ENCODE measurements at places on chromosomes 16 and 17.

GRCh38 chr16:8880839-8881510 lies 1.2 kb upstream of the LITAFD start:
- no peak for DNase-seq

- no peak for DNase-seq
Measured at GRCh38 chr16:351804-352520, 561 bp downstream of the AXIN1 start.

DNA sequence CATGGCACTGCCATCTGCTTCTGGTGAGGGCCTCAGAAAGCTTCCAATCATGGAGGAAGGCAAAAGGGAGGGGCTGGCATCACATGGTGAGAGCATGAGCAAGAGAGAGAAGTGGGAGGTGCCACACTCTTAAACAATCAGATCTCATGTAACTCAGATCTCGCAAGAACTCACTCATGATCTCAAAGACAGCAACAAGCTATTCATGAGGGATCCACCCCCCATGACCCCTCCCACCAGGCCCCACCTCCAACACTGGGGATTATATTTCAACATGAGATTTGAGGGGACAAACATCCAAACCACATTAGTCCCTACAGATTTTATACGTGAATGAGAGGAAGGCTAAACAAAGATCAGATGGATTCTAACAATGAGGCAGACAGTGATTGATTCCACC lies 8.9 kb upstream of the TMEM132E start:
- no peak for DNase-seq

- no peak for DNase-seq
Measured at GRCh38 chr16:5025171-5025632, 8.5 kb downstream of the NAGPA start.

- DNase-seq = no peak
Measured at GRCh38 chr17:7114875-7115614, 423 bp upstream of the ASGR2 start.

- no peak for DNase-seq
Measured at GRCh38 chr17:10041287-10041612, 136.2 kb upstream of the RCVRN start.

- DNase-seq = no peak
Measured at GRCh38 chr17:78147315-78147998, 1.3 kb downstream of the C17orf99 start.

DNA sequence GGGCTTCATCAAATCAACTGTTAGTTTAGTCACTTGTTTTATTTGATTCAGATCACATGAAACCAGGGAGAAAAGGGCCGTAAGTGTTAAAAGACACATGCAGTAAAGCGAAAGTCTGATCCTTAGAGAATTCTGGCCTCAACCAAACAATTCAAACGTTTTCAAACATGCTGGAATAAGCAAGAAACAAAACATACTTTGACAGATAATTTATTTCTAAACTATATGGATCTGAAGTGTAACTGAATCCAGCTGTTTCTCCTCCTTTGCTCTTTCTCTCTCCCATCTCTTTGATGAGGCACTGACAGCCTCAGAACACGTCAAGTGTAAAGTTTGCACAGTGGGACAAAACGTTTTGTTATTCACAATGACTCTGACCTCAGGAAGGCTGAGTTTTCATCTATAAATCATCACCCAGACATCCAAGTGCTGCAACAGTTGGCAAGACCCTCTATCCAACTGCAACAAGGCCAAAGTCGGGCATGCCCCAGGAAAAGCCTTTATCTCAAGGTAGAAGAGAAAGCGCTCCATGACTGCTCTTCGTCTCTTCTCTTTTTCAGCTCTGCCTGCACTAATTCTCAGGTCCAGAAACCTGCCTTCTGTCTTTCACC lies 267.1 kb upstream of the MYOCD start:
- DNase-seq = no peak

DNA sequence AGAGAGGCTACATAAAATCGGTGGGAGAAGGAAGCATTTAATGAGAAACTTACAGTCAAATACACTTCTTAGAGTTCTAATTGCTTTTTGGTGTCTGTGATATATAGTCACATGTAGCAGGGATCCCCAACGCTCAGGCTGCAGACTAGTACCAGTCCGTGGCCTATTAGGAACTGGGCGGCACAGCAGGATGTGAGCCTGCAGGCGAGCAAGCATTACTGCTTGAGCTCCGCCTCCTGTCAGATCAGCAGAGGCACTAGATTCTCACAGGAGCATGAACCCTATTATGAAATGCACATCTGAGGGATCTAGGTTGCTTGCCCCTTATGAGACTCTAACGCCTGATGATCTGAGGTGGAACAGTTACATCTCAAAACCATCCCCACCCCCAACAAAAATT lies 158.5 kb downstream of the TANC2 start:
- no peak for DNase-seq

GRCh38 chr16:85576944-85577343 lies 36.2 kb upstream of the GSE1 start:
- no peak for DNase-seq

- DNase-seq = peak; percentile 26
Measured at GRCh38 chr17:40219594-40220338, 662 bp downstream of the WIPF2 start.

DNA sequence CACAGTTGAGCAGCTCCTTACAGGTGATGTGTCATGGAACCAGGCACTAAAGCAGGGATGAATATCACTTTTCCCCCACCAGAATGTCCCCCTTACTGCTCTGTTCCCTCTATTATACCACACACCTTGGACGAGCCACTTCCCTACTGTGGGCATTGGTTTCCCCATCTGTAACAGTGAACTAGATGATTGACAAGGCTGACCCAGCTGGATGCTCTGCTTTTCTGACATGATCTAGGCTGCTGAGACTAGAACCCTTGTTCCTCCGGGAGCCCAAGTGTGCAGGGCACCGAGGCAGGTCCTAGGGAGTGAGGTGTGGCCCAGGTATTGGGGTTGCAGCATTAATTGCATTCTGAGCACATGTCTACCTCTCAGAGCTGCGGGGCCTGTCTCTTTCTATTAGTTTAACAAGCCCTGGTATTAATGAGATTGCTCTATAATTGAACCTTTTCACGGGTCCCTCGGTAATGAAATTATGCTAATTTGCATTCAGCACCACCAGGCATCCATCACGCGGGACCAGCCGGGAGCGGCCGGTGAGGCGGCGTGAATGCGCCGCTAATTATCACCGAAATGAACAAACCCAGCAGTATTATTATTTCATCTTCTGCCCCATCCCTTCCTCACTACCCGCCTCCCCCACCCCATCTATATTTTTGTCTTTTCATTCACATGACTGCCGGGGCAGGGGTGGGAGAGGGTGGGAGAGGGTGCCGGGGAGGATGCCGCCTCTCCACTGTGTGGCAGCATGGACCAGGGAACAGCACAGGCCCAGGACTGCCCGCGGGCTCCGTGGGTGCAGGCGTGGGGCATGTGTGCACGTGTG lies 121.1 kb downstream of the CYLD start:
- no peak for DNase-seq

GRCh38 chr16:69116906-69117305 lies 11.5 kb downstream of the HAS3 start:
- no peak for DNase-seq

DNA sequence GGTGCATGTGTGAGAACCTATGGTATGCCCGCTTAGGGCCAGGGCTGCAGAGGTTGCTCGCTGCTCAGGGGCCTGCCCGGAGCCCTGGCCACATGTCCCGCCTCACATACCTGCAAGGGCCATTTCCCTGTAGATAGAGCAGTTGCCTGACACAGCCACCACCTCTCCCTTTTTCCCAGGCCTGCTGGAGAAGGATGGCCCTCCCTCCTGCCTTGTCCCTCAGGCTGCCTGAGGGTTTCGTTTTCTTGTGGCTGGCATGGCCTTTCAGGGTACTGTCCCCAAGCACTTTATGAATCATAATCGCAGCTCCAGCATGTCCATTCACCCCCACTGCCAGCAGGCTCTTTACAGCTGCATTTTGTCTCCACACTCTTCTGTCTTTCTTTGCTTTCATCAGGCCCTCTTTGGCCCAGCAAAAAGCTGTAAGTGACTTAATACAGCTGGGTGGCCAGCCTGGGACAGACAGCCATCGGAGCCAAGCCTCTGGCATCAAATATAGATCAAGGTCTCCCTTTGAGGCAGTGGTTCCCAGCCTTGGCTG lies 65.7 kb downstream of the MPRIP start:
- DNase-seq = no peak

DNA sequence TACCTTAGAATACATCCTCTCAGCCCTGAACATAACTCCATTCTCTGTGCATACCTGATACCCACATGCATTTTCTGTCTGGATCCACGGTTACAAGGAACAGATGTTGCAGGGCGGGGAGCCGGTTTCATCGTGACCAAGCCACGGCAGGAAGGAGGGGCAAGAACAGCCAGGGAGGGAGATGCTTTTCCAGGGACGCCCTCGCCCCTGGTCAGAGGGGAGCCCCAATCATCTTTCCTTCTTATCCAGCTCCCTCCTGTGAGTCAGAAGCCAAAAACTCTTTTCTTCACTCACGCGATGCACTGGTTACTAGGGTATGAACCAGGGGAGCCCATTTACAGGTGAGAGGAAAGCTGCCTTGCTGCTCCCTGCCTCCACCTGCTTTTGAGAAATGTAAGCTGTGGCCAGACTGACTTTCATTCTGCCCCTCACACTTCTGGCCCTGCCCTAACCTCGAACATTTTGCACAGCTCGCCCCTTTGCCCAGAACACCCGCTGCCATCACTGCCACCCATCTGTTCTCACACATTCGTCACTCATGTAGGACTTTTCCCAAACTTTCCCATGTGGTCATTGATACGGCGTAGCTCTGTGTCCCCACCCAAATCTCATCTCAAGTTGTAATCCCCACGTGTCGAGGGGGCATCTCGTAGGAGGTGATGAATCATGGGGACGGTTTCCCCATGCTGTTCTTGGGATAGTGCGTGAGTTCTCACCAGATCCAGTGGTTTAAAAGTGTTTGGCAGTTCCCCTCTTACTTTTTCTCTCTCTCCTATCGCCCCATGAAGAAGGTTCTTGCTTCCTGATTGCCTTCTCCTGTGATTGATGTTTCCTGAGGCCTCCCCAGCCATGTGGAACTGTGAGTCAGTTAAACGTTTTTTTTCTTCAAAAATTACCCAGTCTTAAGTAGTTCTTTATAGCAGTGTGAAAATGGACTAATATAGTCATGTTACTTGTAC lies 20.5 kb downstream of the FOXL1 start:
- no peak for DNase-seq

DNA sequence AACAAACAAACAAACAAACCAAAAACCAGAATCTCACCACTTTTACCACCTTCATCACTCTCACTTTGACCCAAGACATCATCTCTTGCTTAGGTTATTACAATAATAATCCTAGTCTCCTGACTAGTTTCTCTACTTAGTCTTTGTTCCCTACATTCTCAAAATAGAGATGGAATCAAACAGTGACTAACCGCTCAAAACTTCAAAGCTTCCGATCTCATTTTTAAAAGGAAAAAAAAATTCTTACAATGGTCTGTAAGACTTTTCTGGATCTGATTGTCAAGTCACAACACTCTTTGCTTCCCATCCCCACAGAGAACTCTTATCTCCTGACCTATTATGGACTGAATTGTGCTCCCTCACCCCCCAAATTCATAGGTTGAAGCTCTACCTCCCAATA lies 60.9 kb downstream of the SPAG9 start:
- DNase-seq = no peak

GRCh38 chr16:85523602-85524364 lies 89.3 kb upstream of the GSE1 start:
- no peak for DNase-seq

DNA sequence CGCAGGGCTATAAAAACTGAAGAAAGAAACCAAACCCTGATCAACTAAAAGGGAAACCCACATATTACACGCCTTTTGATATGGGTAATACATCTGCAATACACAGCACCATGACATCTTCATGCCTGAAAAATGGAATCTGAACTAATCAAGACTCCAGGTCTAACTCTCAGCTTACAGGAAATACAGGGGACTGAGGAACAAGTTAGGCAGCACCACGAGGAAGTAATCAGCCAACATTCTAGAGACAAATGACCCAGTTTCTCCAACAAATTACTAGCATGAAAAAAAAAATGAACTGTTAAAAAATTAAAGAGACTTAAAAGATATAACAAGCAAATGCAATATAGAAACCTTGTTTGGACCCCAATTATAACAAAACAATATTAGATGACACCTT lies 9.1 kb downstream of the SLC39A11 start:
- DNase-seq = no peak

DNA sequence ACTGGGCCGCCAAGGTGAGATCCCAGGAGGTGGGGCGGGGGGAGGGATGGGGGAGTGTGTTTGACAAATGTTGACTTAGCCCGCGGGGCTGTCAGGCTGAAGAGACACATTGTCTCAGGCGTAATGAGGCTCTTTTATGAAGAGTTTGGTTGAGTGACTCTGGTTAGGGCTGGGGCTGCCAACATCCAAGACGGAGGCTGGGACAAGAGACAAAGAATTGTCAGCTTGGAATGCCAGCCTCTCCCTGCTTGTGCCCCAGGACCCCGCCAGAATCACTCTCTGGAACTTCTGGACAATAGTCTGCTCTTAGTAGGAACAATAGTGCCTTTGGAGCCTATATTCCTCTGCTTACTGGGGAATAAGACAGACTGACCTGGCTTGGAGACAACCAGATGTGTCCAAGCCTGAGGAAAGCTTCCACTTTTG lies 24.0 kb downstream of the PCTP start:
- DNase-seq = no peak

DNA sequence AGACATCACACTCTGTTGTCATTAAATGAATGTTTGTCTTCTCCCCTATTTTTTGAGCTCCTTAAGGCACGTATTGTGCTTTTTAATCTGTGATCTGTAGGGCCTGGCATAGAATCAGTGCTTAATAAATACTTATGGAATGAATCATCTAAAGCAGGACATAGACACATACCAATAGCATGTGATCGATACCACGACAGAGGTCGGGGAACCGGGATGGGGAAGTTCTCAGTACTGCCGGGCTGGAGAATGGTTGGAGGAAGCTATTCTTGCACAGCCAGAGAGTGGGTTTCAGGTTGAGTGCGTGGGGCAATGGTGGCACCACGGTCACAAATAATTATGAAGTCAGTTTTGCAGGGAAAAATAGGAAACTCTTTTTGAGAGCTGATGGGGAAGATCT lies 26.8 kb downstream of the NLRP1 start:
- DNase-seq = no peak

GRCh38 chr17:76893623-76894334 lies 25.6 kb downstream of the MGAT5B start:
- DNase-seq = no peak

DNA sequence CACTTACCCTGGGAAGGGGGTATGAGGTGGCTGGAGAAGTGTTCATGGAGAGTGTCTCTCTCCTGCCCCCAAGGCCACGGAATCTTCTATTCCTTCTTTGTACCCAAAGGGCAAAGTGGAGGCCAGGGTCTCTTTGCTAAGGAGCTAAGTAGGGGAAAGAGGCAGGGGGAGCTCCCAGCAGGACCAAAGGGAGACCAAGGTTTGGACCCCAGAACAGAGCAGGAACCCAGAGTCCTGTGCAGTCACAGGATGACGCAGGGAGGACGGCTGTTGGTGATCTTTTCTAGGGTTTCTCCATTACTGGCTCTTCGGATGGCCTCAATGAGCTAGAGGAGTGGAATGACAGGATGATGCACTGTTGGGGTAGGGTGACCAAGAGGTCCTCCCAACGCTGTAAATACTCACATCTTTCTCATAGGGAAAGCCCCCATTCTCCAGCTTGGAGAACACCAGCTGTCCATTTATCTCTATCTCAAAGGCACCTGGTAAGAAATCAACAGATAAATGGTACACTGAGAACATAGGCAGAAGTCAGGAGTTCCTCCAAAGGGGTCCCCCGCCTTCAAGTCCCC lies 966 bp downstream of the MIEN1 start:
- no peak for DNase-seq

GRCh38 chr16:81748476-81749198 lies 30.5 kb upstream of the PLCG2 start:
- DNase-seq = no peak

All from stimulated activated CD4-positive, alpha-beta T cell treated with anti-CD3 and anti-CD28 coated beads, Interleukin-1b, Interleukin-23, amount 100 ng/mL, for 48 hours (primary cell).